Pulmonary artery endothelial cell (primary cell): ENCODE measurements at places on chromosomes 16 and 17. TPM values are rescaled to one million over a fixed set of nuclear protein-coding genes. Genes with fewer than 3 reads are reported as not detected.

GRCh38 chr16:25217921-25218320, 1.2 kb downstream of the AQP8 start:
- DNase-seq, result no peak

- DNase-seq, result no peak
Measured at GRCh38 chr16:28845293-28845692, 855 bp downstream of the TUFM start.

- no peak for DNase-seq
Measured at GRCh38 chr17:13593021-13593751, 8.5 kb downstream of the HS3ST3A1 start.

GRCh38 chr16:86191663-86192062, 292.7 kb downstream of the IRF8 start:
- no peak for DNase-seq

DNA sequence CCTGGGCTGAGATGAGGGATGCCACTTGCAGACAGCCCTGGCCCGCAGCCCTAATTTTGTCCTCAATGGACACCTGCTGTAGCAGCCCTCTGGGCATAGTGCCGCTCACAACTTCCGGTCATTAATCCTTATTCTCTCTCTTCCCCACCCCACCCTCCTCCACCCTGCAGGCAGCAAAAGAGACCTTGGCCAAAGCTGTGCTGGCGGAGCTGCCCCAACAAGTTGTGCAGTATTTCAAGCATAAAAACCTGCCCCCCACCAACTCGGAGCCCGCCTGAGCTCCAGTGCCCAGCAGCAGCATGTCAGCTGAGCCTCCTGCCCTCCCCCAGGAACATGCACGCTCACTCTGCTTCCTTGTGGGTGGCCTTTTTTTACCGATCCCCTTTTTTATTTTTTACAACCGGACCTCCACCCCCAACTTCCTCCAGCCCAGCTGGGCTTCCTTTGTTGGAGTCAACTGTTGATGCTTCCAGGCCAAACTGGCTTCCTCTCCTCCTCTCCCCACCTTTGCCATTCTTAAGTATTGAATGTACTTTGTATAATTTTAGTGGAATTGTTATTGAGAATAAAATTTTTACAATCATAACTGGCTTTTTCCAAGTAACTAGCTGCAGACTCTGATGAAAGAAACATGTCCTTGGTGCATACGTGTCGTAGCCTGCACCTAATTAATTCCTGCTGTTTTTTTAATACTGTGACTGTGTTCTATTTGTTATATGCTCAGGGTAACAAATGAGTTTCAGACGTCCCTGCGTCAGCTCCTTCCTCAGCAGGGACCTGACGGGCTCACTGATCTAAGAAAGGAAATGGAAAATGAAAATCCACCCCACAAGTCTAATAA, 38.2 kb downstream of the PSME3IP1 start:
- no peak for DNase-seq

Gene HOXB13
- not detected in 2 replicates for total RNA-seq

- no peak for DNase-seq
Measured at GRCh38 chr17:43439041-43439440, 40.2 kb downstream of the ARL4D start.

GRCh38 chr17:62644487-62645173, 17.2 kb downstream of the MRC2 start:
- DNase-seq, result no peak

GRCh38 chr17:82064433-82065192, 991 bp downstream of the DUS1L start:
- DNase-seq, result no peak

- DNase-seq, result no peak
Measured at GRCh38 chr16:89476811-89477261, 13.5 kb downstream of the ANKRD11 start.

Gene EVI2B
- total RNA-seq, result 0.14 and 0.20 TPM in 2 replicates

DNA sequence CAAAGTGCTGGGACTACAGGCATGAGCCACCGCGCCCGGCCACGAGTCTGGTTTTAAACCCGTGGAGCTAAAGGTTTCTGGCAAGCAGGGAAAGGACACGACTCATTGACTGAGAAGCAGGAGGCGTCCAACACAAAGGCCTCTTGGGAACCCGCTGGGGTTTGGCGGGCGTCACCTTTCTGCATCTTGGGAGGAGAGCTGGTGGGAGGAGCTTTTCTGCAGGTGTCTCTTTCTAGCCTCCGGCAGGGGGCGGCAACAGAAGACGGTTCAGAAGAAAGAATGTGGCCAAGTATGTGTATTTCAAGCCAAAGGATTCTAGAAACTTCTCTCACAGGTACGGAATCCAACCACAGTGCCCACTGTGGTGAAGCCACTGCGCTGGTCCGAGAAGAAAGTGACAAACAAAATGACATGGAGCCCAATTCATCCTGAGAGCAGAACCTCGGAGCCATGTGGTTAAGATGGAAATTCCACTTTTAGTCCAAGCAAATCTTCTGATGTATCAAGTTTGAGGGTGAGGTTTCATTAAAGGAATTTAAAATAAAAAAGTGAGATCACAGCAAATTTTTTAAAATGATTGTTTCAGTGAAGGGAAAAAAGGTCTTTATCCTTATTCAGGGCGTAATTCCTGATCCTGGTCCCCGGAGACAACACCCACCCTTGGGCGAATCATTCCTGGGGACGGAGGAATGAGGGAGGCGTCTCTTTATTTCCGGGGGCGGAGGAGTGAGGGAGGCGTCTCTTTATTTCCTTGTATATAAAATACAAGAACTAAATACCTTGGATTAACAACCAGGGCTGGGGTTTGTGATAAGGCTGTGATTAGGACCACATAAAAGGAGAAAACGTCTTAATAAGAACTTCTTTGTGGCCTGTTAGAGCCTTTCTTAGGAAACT, 97.6 kb downstream of the MRM3 start:
- peak; percentile 68 for DNase-seq

Gene PGP
- 19.3 and 25.8 TPM in 2 replicates for total RNA-seq

DNA sequence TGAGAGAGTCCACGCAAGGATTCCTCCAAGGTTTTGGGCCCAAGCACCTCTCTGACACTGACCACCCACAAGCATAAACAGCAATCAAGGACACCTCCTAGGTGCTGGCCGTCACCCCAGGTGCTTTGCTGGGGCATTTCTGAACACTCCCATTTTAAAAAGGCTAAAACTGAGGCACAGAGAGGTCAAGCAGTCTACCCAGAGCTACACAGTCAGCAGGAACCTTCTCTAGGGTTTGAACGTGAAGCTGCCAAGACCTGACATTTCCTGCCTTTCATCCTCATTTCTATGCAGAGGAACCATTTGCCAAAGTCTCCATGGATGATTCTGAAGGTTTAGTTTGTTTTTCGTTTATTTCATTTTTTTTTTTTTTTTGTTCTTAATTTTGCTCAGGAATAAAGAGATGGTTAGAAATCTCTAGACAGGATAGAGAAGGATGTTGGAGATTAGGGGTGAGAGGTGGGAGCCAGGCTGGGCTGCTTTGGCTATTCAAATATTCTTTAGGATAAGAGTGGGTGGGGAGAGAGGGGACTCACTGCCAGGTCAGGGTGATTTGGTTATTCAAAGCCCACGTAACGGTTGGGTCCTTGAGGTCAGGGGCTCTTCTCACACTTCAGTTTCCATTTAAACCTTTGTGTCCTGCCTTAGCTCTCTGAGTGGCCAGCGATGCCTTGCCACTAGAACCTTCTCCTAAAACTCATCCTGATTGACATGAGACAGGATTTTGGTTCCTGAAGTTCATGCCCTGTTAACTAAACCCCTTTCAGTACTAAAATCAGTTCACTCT, 6.2 kb downstream of the PLCG2 start:
- DNase-seq, result no peak

GRCh38 chr16:75043175-75043895, 44.5 kb downstream of the ZNRF1 start:
- peak; percentile 54 for DNase-seq

Gene CCDC40
- 0.73 and 0.95 TPM in 2 replicates for total RNA-seq

- DNase-seq, result no peak
Measured at GRCh38 chr17:65364438-65364837, 197.0 kb downstream of the AXIN2 start.

Gene NPIPB4
- 25.1 and 25.9 TPM in 2 replicates for total RNA-seq

Gene CES5A
- total RNA-seq, result not detected in 2 replicates

DNA sequence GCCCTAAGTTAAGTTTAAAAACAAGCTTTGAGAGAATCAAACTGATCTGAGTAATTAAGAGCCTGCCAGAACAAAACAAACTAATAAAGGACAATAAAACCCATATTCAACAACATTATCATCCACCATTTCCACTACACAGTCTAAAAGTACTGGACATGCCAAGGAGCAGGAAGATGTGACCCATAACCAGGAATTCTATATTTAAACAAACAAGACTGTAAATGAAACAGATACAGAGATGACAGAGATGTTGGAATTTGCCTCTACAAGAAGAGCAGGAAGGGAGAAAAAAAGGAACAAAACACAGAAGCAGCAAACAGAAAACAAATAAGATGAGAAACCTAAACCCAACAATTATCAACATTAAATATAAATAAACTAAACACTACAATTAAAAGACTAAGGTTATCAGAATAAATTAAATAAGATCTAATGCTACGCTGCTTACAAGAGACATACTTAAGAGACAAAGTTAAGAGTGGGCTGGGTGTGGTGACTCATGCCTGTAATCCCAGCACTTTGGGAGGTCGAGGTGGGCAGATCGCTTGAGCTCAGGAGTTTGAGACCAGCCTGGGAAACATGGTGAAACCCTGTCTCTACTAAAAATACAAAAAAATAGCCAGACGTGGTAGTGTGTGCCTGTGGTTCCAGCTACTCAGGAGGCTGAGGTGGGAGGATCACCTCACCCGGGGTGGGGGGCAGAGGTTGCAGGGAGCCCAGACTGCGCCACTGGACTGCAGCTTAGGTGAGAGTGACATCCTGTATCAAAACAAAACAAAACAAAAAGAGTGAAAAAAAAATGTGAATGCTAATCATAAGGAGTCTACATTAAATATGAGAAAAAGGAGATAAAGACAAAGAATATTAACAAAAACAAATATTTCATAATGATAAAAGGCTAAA, 50.6 kb downstream of the CREBBP start:
- no peak for DNase-seq

DNA sequence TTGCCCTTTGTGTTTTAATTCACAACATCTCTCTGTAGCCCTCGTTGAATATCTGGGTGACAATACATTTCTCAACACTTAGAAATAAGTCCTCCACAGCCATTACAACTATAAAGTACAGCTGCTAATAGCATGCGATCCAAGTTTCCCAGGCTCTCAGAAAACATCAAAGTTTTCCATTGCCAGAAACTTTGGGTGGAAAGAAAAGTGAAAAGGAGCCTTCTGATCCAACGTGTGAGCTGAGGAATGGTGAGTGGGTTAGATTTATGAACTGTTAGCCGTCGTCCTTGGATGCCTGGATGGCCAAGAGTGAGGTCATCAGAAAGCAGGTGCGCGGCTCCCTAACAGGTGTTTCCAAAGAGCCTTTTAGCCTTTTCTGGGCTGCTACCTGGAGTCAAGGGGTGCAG, 258.0 kb downstream of the PMP22 start:
- DNase-seq, result no peak

Gene HAP1
- 0.07 and 0.18 TPM in 2 replicates for total RNA-seq

DNA sequence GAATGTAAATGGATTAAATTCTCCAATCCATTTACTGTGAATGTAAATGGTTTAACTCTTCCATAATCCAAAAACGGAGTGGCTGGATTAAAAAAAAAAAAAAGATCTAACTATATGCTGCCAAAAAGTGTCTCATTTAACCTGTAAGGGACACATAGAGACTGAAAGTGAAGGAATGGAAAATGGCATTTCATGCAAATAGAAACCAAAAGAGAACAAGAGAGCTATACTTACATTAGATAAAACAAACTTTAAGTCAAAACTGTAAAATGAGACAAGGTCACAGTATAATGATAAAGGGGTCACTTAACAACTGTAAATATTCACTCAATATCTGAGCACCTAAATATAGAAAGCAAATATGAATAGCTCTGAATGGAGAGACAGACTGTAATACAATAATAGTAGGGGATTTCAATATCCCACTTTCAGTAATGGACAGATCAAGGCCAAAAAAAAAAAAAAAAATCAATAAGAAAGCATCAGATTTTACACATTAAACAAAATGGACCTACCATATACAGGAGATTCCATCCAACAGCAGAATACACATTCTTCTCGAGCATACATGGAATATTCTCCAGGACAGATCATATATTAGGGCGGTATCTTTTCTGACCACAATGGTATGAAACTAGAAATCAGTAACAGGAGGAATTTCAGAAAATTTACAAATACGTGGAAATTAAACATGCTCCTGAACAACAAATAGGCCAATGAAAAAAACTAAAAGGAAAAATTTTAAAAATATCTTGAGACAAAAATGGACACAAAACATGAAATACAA, 36.4 kb downstream of the CDR2 start:
- DNase-seq, result no peak

Gene TP53TG3B
- total RNA-seq, result not detected in 2 replicates

- no peak for DNase-seq
Measured at GRCh38 chr17:76405607-76405966, 21.2 kb downstream of the SPHK1 start.

GRCh38 chr17:5619088-5619740, 34.9 kb upstream of the NLRP1 start:
- no peak for DNase-seq

- no peak for DNase-seq
Measured at GRCh38 chr16:23452221-23452571, 793 bp downstream of the COG7 start.

- DNase-seq, result no peak
Measured at GRCh38 chr16:2919511-2920255, 8.0 kb downstream of the FLYWCH1 start.

DNA sequence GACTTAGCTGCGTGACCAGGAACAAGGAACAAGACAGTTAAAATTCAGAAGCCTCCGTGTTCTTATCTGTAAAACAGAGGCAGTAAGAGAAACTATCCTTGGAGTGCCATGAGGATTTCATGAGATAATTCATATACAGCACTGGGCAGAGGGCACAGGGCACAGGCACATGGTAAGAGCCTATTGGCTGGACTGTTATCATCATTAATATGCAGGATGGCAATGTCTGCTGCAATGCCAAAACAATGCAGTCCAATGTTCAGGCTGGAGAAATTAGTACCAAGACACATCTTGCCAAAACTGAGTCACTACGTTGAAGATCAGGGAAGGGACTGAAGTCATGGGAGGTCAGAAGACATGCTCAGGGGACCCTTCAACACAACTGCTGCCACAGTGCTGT, 13.6 kb downstream of the CDRT4 start:
- DNase-seq, result no peak

Gene PRSS21
- 0.73 TPM in 1 of 2 replicates, not detected in the other for total RNA-seq

DNA sequence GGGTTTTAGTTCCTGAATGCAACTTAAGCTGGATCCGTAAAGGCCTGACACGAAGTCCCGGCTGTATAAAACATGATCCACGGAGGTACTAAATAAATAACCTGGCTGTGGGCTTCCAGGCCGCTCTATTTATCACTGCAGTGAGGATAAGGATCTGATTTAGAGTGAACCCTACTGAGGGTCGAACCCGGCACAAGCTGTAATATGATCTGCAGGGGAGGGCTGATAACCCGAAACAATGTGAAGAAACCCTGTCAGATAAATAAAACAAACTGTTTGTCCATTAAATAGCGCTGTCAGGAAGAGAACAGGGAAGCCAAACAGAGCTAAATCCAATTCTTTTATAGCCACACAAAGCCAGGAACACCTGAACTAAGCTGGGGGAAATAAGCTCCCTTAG, 375.6 kb upstream of the SALL1 start:
- no peak for DNase-seq

- DNase-seq, result no peak
Measured at GRCh38 chr17:142102-142661, 4.8 kb downstream of the SCGB1C2 start.

Gene DRC3
- 1.1 TPM in 2 replicates for total RNA-seq
